ENCODE measurements at places on chromosomes 3 and 15.

DNA sequence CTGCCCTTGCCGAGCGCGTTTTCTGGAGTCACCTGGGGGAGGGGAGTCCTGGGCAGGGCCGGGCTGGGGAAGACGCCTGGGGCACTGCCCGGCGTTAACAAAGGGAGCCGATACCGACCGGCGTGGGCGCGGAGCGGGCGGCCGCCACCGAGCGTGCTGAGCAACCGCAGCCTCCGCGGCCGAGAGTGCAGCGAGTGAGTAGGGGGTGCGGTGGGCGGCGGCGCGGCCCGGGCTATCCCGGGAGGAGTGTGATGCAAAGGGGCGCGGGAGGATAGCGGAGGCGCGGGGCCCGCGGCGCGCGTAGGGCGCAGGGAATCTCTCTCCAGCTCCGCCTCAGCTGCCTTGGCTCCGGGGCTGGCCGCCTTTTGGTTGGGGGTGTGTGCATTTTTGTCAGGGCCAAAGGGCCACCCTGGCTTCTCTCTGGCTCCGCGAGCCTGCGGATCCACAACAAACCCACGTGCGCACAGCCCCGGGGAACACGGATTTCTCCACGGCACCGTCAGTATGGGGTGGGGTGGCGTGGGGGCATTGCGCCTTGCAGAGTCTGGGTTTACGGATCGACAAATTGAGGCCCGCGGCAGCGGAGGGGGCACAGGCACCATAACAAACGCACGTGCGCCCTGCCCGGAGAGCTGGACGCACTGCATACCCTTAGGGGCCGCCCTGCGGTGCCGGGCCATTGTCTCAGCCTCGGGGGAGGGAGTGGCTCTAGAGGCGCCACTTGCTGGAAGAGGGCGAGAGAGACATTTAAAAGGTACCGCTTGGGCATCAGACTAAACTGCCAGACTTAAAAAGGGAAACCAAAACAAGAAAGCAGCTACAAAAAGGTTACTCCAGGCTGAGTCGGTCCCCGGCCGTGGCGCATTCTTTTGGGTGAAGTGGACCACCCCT is 560 bp downstream of the ST6GAL1 start:
- peak; percentile 28 for DNase-seq

DNA sequence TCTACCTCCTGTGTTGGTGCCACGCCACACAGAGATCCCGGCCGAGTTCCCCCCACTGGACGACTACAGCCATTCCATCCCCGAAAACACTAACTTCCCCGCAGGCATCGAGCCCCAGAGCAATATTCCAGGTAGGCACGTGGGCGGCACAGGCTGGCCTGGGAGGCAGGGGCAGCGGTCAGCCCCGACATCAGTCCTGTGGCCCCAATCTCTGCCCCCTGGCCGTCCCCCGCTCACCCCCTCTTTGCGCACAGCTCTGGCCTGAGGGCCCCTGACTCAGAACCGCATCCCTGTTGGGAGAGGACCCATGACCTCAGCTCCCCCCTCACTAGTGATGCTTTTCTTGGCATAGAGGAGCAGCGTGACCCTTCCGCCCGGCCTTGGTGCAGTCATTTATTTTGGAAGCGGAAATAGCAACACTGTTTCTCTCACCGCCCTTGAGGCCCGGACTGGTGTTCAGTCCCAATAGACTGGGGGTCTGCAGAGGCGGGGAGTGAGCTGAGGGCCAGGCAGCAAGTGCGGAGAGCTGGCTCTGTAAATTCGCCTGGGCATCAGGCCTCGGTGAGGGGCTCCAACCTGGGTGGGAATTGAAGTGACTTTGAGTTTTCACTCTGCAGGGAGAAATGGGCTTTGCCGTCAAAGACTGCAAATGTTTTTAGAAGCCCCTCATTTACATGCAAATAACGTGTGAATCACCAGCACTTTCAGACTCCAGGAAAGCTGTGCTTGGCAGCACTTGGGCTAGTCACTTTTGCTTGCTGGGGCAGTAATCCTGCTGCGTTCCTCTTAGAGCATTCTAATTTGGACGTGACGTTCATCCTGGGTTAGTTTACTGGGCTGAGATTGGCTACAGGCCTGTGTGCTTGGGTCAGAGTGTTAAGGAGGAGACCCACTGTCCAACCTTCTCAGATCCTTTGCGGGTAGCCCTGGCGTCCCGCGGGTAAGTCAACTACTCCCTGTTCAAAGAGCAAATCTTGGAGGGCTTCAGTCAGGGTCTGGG is 88.9 kb downstream of the AAGAB start:
- no peak for DNase-seq

DNA sequence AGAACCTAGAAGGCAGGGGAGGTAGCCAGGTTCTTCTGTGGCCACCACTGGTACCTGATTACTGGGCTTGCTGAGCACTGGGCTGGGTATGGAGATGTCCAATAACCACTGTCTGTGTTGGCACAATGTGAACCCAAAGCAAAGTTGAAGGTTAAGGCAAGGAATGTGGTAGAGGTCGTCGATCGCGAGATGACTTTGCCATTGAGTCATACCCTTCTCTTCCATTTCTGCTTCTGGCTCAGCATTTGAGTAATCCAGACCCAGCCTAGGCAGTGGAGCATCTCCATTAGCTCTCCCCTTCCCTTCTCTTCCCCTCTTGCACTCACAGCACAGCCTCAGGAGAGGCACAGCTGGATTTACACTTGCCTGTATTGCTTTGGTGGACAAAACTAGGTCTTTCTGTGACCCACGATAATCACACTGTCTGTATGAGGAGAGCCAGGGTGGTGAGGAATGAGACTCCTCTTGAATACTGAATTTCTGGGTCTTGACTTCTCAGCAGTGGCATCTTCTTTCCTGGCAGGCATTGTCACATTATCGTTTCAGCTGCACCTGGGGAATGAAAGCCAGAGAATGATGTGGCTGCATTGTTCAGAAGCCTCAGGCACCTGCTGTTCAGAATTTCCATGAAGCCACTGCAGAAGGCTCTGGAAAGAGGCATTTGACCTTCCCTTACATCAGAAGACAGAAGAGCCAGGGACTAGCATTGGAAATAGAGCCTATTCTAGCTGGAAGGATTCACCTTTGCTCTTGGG is 272.6 kb downstream of the PDCD6IP start:
- no peak for DNase-seq

DNA sequence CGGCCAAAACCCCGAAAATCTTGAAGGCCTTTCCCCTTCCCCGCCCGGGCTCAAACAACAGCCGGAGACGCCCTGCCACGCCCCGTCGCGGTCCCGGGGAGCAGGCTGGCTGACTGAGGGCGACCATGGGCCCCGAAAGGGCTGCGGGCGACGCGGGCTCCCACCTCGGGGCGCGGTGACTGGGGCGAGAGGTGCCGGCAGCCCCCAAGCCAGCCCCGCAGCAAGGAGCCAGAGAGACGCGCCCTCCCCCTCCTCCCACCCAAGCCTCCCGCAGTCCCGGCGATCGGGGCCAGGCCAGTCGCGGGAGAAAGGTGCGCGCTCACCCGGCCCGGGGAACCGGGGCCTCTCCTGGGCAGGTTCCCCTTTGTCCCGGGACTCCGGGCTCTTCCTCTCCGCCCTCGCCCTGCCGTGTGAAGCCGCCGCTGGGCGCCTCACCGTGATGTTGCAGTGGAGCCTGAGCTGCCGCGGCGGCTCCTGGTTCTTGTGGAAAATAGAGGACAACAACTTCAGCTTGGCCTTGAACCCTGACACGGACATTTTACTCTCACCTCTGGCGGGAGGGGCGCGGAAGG is 30.6 kb upstream of the ZSCAN2 start:
- DNase-seq, result no peak

DNA sequence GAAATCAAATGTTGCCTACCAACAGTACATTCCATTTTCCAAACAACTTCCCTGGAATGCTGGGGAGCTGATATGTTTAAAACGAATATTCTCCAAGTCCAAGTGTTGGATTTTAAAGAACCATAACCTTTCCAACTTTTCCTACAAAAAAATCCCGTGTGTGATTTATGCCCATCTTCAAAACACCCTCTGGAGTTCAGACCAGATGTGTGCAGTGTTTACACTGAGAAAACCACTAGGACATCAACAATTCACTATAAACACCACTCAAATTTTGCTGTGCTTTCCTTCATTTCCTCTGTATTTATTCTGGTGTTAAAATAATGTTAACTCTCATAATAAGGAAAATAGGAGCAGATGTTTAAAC is 2.4 kb downstream of the VGLL4 start:
- no peak for DNase-seq

- no peak for DNase-seq
These were observed 144.0 kb downstream of the GREM1 start for GRCh38 chr15:32861761-32862160.

DNA sequence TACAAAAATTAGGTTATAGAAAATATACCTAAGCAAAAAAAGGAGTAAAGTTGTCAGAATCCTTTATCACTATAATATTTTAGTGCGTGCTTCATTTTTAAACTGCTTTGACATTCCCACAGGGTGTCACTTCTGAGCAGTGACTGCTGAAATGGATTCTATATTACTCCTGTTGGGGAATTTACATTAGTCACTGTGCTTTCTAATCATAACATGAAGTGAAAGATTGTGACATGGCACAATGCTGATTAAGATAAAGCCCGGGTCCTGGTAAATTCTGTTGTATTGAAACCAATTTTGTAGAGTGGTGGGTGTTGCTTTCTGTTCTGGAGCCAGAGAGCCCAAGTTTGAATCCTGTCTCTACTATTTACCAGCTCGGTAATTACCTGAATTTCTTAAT is 36.4 kb upstream of the EHHADH start:
- no peak for DNase-seq

GRCh38 chr15:34726406-34727100 is 28.2 kb downstream of the GJD2 start:
- DNase-seq, result no peak

DNA sequence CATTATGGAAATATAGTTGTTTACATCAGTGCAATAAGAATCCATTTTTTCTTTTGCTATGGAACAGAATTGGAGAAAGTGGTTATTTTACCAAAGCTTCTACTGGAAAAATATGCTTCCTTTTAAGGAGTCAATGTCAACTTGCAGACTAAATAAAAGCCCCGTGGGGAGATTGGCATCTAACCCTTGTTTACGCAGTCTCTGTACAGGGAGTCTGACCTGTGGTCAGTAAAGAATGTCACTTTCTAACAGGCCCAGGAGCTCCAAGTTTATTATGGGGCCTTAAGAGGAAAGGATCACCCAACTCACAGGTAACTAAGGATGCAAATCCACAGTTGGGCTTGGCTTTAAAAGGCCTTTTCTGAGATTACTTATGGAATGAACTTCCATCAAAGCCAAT is 1751.2 kb downstream of the SI start:
- DNase-seq, result no peak

DNA sequence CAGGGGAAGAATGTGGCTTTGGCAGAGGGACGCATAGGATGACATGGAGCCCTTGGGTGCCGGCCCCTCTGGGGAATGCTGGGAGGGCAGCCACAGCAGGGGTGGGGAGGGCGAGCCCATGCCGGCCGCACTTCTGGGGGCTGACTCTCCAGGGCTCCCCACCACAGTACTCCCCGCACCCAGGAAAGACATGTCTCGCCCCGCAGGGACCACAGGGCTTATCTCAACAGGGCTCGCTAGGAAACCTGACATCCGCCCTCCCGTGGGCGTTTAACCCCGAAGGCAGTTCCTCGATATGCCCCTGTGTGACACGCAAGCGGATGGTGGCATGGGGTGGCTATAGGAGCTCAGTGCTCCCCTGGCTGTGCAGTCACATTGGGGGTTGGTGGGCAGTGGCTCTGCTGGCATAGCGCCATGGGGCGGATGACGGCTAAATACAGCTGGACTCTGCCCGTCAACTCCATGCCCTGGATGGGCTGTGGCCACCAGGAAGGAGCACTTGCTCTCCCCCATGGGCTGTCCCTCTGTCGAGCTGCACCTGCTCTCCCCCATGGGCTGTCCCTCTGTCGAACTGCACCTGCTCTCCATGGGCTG is 141.4 kb downstream of the ADAMTS17 start:
- no peak for DNase-seq

DNA sequence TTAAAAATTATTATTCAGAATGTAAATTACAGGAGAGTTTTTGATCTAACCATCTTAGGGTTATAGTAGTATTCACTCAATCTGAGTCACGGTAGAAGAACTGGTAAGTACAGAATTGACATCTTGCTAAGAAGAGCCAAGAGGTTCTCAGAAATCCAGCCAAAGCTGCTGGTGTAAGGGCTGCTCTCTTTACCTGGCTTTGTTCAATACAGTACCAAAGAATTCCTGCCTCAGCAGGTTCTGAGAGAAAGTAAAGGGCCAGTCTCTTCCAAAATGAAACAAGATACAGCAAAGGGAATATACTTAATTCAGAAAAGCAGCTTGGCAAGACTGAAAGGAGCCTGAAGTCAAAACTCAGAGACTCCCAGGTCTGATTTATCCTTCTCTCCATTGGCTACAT is 193.1 kb downstream of the TNIK start:
- DNase-seq, result no peak

DNA sequence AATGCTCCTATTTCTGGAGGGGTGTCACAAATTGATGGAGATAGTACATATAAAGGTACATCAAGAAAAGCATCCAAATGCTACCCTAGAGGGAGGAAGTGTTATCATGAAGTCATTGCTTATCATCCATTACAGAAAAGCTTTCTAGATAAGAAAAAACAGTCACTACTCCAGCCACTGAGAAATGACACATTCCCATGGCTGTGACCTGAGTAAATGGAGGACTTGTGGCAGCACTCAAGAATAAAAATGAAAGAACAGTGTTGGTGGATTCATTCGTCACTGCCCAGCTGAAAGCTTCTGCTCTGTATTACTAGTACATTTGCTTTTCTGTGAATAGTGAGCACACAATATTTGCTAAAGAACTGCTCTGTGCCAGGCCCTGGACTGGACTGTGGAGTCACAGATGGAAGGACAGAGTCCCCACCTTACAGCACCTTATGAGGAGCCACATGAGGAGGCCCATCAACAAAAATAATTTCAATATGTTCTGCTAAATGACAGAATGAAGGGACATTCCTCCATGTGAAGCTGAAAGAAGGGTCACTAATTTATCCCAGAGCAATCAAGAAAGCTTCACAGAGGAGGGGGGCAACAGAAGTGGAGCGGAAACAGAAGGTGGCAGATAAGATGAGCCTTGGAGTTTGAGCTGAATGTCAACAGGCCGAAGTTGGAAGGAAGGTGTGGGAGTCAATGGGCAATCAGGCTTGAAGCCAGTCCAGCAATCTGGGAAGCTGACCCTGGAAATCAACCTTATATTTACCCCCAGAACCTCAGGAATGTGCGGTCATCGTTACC is 343.5 kb upstream of the TRIM42 start:
- no peak for DNase-seq

GRCh38 chr15:56965231-56966013 is 47.0 kb downstream of the TCF12 start:
- DNase-seq, result no peak

DNA sequence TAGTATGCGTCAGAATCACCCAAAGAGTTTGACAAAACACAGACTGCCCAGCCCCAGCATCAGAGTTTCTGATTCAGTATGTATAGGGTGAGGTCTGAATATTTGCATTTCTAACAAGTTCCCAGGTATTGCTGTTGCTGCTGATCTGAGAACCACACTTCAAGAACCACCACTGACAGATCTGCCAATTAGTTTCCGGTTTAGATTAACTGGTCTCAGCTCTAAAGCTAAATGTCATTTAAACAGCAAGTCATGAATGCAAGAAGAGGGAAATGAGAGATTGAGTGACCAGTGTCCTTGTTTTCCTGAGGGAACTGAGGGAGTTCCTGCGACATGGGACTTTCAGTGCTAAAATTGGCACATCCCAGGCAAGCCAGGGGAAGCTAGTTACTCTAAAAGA is 305.0 kb downstream of the ZNF385D start:
- no peak for DNase-seq
